Stimulated activated CD4-positive, alpha-beta T cell treated with anti-CD3 and anti-CD28 coated beads, TNF-alpha, amount 100 ng/mL, for 1 hour (primary cell): ENCODE measurements at places on chromosomes 4 and X.

DNA sequence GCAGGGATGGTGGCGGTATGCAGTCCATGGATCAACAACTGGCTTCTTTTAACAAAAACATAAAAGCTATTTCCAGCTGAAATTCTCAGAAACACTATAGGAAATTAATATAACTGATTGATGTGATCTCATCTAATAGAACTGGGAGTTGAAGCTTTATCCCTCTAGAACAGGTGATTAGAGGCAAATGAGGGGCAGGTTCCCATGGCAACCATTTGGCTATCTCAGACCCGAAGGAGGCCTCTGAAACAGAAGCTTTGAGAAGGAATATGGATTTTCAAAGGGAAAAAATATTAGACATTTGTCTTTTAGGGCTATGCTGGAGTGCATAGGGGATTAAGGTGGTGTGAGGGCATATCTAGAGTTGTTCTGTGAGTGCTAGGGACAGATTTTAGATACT, 50.0 kb downstream of the IGSF1 start:
- DNase-seq, result no peak

GRCh38 chrX:41313419-41313818, 20.5 kb upstream of the DDX3X start:
- no peak for DNase-seq

- no peak for DNase-seq
Measured at GRCh38 chrX:2708021-2708420, 16.9 kb downstream of the CD99 start.

- DNase-seq, result no peak
Measured at GRCh38 chr4:9600246-9600645, 156.0 kb downstream of the DEFB131A start.

DNA sequence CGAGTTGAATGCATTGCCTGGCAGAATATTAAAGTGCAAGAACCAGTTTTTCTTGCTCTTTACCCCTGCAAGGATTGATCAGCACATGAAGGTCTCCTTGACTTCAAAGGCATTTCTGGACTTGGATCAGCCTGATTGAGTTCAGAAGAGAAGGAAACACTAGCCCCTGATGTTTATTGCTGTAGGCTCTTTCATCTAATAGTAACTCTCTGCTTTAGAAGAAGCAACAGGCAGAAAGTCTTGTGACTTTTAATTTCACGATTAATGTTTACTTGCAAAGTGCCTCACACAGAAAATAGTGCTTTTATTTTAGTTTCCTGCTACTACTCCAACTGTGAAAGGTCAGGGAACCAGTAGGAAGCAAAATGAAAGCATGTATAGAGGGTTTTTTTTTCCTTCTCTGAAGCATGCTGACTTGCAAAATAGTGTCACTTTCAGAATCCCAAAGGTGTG, 69.1 kb downstream of the PCDH7 start:
- DNase-seq, result no peak

DNA sequence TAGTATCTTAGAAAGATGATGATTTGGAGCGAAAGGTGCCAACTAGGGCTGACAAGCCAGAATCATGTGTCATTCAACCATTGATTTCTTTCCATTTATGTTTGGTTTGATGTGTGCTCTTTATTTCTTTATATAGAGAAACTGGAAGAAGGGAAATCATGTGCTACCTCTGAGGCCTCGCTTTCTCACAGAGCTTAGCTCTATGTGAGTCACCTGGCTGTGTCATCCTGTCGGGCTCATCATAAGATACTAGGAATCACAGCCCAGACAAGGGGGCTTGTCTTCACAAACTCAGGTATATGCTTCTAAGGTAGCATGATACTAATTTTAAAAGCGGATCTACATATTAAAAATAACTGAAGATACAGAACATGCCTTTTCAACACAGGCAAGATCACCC, 81.7 kb upstream of the GPM6B start:
- no peak for DNase-seq

DNA sequence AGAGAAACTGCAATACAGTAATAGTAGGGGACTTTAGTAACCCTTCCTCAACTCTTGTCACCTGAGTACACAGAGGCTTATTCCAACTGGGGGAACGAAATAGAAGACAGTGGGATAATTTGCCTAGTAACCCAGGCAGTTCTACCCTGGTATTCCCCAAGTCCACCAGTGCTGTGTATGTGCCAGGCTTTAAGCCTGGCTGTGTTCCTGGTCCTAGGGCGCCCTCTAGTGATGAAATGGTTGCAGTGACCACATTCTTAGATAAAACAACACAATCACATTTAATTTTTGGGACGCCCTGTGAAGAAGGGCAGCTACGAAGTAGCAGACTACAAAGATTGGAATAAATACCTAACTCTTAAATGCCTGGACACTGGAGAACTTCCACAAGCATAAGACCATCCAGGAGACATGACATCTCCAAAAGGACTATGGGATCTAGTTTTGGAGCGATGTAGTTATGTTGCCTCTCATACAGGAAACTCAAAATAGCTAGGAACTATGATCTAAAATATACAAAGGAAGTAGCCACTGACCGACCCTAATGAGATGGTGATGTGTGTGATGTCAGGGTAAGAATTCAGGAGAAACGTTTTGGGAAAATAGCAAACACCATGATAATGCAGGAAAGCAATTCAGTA, 288.5 kb upstream of the ZCCHC13 start:
- DNase-seq, result peak; percentile 41

GRCh38 chr4:102116121-102116520, 229.2 kb downstream of the SLC39A8 start:
- DNase-seq, result no peak

GRCh38 chrX:29744966-29745365, 470.4 kb upstream of the MAGEB2 start:
- no peak for DNase-seq

- DNase-seq, result no peak
Measured at GRCh38 chr4:88985088-88985773, 71.8 kb downstream of the FAM13A start.

DNA sequence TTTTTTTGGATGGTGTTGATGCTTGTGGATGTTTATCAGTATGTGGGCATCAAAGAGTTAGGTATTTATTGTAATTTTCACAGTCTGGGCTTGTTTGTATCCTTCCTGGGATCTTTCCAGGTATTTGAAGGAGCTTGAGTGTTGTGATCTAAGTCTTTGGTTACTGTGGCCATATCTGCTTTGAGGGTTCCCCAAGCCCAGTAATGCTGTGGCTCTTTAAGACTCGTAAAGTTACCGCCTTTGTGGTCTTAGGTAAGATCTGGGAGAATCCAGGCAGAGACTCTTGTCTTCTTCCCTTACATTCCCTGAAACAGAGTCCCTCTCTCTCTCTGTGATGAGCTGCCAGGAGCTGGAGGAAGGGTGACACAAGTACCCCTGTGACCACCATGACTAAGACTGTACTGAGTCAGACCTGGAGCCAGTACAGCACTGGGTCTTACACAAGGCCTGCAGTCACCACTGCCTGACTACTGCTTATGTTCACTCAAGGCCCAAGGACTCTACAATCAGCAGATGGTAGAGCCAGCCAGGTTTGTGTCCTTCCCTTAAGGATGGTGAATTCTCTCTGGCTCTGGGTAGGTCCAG, 62.2 kb downstream of the FMR1NB start:
- DNase-seq, result no peak

- DNase-seq, result no peak
Measured at GRCh38 chrX:15860921-15861320, 6.3 kb upstream of the AP1S2 start.

GRCh38 chr4:113979148-113979904, at the start of gene ARSJ:
Gene ARSJ, minus strand, starts transcription at chr4:113979647. Its CDS starts 813 bp downstream, at chr4:113978834.
- no peak for DNase-seq

GRCh38 chr4:143099693-143100092, 85.0 kb upstream of the USP38 start:
- no peak for DNase-seq

DNA sequence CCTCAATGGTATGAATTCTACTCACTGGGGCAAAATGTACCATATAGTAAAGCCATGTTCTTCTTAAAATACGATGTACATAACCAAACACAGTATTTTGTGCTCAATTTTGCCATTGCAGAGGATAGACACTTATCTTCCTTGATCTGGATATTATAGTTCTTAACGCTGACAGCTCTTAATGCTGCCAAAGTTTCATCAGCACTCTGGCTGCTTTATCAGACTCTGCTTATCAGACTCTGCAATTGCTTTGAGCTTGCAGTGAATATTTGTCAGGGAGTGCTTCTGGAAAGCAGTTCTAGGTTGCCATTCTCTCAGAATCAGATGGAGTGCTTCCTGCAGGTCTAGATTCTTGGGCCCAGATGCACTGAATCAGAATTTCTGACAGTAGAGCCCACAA, 863.1 kb downstream of the CCSER1 start:
- DNase-seq, result no peak

GRCh38 chrX:130268449-130269170, at the start of gene ZNF280C:
Gene ZNF280C, minus strand, starts transcription at chrX:130268899. Its CDS starts 8,450 bp downstream, at chrX:130260449.
- DNase-seq, result peak; percentile 85

GRCh38 chrX:574251-574650, 56.3 kb upstream of the SHOX start:
- DNase-seq, result no peak

DNA sequence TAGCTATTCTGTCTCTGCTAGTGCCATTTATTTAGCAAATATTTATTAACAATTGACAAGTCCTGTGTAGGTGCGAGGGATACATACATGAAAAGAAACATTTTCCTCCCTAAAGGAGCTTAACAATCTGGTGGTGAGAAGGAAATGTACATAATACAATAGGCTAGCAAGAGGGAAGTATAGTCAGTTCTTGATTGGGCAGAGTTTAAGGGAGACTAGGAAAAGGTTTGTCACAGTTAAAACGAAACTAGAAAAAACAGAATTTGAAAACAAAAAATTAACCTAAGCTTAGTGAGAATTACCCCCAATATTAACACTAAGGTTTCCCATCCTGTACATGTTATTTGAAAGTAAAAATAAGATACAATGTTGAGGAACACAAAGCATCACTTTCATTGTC, 8.6 kb upstream of the MAML3 start:
- no peak for DNase-seq

DNA sequence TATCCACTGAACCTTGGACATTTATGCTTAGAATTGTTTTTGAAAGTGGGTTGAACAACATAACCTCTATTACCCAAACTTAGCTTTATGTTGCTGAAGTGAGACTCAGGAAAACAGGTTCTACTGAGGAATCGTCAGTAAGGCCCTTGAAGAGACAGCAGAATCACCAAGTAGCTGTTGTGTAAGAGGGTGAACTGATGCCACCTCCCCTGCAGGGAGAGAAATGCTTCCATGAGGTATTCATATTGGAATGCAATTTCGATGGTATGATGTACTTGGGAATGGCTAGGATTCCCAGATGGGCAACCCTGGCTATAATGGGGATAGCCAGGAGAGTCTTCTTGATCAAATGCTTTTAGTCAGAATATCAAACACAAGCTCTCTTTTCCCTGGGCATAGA, 4.1 kb upstream of the SCRG1 start:
- no peak for DNase-seq

- no peak for DNase-seq
Measured at GRCh38 chr4:144906181-144906925, 191.6 kb downstream of the ANAPC10 start.

DNA sequence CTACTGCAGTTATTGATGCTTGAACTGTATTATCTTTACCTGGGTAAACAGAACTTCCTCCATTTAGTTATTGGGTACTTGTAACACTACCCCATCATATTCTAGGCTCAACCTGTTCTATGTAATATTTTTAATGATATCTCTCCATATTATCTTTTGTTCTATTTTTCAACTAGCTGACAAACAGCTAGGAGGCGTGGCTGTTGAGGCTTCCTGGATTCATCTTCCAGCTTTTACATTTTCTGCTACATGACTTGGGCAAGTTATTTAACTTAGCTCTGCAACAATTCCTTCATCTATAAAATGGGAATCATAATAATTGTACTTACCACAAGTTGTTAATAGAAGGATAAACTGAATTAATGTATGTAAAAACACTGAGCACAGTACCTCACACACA, 349.3 kb downstream of the PTTG2 start:
- no peak for DNase-seq

- DNase-seq, result no peak
Measured at GRCh38 chrX:39477762-39478120, 620.0 kb downstream of the BCOR start.

GRCh38 chr4:37976507-37976906, 16.3 kb downstream of the PTTG2 start:
- no peak for DNase-seq

DNA sequence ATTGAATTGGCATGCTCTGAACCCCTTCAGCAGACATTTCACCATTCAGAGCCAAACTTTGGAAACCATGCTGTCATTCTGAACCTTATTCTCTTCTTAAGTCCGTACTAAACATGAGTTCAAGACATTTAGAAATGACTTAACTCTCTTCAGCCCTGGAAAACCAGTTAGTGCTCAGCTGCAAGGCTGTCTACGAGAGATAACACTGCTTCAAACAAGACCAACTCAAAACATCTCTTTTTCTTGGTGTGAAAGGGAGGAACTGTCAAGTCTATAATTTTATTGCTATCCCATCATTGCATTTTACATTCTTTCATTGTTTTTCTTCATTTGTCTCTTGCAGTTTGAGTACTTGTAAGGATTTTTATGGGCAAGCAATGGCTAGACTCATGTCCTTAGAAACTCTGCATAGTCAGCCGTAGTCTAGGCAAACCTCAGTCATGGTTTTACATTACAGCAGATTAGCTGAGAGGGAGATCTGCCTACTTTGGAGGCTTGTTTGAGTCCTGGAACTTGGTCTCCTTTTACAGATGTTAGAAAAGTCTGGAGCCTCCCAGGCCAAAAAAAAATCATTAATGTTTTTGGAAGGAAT, 120.6 kb upstream of the JADE1 start:
- no peak for DNase-seq

DNA sequence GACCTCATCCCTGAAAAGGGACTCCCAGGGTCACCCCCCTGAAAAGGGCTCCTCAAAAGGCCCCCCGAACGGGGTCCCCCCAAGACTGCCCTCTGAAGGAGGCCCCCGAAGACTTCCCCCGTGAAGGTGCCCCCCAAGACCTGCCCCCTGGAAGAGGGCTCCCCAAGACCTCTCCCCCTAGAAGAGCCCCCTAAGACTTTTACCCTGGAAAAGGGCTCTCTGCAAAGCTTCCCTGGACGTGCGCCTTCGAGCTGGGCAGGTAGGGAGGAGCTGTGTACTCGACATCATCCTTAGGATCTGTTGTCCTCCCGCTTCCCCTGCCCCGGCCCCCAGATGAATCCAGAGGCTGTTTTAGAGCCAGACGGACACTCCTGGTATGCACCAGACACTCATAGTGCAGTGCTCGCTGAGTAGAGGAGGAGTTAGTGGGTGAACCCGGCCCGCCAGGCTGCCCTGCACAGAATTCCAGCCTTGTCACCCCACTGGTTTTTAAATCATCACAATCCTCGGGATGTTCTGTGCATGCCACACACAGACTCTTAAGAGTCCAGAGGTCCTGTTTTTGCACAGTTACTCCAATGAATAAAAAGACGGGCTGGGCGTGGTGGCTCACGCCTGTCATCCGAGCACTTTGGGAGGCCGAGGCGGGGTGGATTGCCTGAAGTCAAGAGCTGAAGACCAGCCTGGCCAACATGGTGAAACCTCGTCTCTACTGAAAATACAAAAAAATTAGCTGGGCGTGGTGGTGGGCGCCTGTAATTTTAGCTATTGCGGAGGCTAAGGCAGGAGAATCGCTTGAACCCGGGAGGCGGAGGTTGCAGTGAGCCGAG, 5.7 kb upstream of the SLC25A6 start:
- DNase-seq, result no peak
